Tibial nerve (tissue), 4 donors: ENCODE measurements at places on chromosomes 6 and 20. TPM values are rescaled to one million over a fixed set of nuclear protein-coding genes. Genes with fewer than 3 reads are reported as not detected.

DNA sequence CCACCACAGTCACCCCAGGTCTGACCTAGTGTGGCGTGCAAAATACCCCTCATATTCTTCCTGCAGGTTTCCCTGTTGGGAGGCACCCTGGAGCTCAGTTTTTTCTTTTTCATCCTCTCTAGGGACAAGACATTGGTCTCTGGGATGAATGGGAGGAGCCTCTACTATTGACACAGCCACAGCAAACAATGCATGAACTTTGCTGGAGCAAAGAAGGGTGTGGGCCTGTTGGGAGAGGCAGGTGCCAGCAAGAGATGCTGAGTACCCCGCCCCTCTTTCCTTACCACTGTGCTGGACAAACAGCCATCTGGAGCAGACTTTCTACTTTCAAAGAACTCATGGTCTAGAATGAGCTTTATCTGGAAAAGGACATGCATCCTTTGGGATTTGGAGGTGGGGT, 10.1 kb downstream of the TGM3 start:
- no peak for DNase-seq

DNA sequence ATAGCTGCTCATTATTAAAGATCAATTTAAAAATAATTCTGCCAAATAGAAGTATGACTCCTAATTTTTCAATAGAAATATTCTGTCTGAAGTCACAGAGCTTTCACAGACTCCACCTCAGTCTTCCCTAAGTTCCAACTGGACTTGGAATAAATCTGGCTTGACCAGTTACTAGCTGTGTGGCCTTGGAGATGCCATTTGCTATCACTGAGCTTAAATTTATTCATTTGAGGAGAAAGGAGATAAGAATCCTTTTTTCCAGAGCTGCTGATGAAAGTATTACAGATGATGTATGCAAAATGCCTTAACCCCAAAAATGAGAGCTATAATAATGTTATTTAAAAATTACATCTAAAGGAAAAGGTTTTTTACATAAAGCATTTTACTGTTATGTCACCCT, 125.0 kb downstream of the GJA1 start:
- DNase-seq: no peak

- DNase-seq: no peak
Observed at GRCh38 chr6:66264376-66264775, 557.4 kb upstream of the EYS start.

DNA sequence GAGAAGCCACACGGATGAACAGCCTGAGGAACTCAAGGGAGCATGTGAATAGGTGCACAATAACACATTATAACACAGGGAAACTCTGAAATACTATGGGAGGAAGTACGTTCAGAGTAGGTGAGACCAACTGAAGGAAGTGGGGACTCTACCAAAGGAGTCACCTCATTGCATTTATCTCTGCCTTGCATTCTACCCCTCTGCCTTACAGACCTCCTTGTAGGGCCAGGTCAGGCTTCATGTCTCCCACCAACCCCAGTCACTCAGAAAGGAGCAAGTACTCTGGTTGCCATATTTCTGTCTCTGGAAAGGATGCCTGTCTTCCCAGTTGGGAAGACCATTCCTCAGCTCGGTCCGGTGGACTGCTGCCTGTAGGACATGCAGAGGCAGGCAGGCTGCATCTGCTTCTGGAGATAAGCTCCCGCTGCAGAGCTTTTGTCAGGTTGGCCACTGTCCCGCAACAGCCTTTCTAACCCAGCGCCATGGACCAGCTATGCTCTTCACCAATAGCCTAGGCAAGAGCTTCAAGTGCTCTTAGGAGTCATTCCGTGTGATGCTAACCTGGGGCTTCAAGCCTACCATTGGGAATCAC, 51.6 kb upstream of the ASIP start:
- no peak for DNase-seq

GRCh38 chr6:7292596-7293255, 20.3 kb downstream of the SSR1 start:
- no peak for DNase-seq

GRCh38 chr6:19159089-19159488, 678.1 kb upstream of the ID4 start:
- DNase-seq: no peak

DNA sequence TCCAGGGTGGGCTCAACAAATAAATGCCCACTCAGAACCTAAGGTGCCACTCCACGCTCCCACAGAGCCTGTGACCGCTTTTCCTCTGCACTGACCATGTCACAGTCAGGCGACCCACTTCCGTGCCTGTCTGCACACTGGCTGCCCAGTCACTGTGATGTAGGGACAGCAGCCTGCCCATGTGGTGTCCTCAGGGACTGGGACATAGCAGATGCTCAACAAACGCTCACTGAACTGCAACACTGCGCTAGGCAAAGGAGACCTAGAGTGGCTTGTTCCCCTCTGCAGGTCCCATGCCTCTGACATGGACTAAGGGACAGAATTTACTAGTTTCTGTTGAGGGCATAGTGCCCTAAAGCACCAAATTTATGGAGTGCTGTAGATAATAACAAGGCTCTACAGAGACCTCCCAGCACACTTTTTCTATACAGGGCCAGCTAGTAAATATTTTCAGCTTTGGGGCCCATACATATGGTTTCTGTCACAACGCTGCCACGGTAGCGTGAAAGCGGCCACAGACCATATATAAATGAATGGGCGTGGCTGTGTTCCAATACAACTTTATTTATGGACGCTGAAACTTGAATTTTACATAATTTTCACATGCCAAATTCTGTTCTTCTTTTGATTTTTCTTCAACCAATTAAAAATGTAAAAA, 57.8 kb upstream of the MRPS10 start:
- no peak for DNase-seq

DNA sequence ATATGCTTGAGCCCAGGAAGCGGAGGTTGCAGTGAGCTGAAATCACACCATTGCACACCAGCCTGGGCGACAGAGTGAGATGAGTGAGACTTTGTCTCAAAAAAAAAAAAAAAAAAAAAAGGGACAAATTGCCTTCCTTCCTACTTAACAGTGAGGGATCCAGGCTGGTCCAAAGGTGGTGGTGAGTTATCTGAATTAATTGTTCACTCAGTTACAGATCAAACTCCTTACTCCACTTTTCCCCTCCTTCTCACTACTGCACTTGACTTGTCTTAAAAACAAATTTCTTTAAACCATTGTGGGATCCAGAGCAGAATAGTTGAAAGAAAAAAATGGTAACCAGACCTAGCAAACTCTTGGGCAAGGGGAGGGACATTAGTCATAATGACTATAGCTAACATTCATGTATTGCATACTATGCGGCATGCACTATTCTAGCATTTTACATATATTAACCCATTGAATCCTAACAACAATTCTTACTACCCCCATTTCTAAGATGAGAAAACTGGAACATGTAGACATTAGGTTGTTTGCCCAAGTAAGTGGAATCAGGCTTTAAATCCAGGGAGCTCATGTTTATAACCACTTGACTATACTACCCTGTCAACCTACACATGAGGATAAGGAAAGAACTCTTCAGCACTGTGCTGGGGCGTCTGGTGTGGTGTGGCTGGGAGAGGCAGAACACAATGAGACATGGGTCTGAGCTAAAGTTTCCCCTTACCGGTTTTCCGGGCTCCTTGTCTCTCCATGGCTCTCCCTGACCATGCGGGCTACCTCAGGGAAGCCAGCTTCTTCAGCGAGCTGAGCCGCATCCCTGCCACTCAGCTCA, 1.5 kb downstream of the GPANK1 start:
- no peak for DNase-seq

DNA sequence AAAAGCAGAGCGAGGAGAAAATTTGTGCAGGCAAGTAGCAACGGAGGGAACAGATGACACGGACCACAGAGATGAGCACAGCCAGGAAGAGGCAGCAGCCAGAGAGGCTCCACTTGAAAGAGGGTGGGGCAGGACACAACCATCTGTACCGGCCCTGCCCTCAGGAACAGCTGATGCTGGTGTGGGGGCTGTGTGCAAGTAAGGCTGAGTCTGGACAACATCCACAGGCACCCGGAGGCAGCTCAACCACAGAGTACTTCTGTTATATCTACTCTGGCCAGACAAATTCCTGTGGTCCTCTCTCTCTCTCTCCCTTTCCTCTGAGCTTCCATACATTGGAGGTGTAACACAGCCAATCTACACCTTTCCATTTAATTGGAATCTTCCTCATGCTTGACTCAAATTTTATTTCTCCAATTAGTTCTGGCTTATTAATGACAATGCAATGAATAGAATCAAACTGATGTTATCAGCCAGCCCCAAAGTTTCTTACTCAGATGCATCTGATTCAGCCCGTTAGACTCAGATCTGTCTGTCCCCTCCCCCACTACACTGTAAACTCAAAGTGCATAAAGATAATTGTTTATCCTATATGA, 24.9 kb downstream of the KIF13A start:
- DNase-seq: peak; percentile 14

DNA sequence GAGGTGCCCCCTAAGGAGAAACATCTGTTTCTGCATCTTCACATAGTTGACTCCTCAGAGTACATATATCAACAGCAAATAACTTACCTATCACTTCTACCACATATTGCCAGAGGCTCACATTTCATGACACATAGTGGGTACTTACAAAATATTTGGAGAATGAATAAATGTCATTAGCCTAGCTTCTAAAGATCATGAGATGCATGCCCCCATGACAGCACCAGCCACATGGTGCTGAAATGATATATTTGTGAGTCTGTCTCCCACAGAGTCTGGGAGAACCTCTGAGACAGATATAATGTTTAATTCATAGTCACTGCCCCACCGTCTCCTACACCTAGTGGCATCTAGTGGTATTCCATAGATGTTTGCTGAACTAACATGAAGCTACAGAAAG, 555.6 kb downstream of the KIF16B start:
- DNase-seq: no peak

DNA sequence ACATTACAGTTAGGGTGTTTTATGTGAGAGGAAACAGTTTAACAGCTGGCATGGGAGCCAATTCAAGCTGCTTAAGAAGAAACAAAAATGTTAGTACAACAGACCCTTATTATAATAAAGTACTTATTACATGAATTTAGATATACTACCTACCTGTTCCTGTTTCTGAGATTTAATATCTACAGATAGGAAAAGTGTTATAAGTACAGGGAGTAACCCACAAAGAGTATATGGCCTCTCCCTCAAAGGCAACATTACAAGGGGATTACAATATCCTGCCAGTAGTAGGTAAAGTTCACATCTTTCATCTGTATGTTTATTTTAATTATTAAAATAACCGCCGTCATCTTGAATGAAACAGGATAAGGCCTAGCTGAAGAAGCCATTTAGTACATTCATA, 1.8 kb upstream of the ME1 start:
- DNase-seq: no peak

Gene STMND1
- total RNA-seq: not detected

Gene TRIM10
- not detected for total RNA-seq

Gene TOX2
- total RNA-seq: 2.0 TPM

Gene NT5E
- total RNA-seq: 32.2 TPM

Gene PDYN
- total RNA-seq: not detected

Gene CLIC5
- 47.2 TPM for total RNA-seq

Gene TMEM30A
- total RNA-seq: 78.1 TPM

Gene SLC17A9
- total RNA-seq: 4.0 TPM
